Head of caudate nucleus (tissue), 42 donors: ENCODE measurements at places on chromosomes 6 and 20.

DNA sequence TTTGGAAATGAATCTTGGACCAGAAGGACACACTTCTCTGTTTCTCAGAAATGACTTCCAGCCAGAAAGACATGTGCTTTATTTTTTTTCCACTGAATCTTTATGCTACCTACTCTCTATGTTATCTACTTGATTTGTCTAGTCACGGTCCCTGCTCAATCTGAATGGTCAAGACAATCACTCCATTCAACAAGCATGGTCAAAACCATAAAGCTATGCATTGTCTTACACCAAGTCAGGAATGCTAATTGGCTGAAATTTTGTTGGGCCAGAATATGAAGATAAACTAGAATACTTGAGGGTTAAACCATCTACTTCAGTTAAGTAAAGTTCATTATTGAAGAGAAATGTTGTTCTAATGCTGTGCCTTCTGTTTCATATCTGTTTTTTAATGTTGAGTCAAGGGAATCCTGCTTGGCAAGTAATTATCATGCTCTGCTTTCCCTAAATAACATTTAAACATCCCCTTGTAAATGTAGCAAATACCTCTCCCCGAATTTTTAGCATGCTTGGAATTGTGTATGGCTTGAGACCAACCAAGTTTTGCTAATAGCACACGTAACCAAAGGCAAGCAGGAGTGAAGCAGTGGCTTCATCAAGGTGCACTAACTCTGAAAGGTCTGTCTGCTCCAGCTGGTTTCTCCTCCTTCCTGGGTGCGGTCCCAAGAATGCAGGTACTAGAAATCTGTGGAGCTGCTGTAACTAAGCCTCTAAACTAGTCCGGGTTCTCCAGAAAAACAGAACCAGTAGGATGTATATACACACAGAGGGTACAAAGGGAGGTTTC is 190.3 kb upstream of the CDYL start:
- no peak for DNase-seq

- DNase-seq: no peak
Observed at GRCh38 chr20:14036567-14036966, 41.3 kb downstream of the MACROD2 start.

DNA sequence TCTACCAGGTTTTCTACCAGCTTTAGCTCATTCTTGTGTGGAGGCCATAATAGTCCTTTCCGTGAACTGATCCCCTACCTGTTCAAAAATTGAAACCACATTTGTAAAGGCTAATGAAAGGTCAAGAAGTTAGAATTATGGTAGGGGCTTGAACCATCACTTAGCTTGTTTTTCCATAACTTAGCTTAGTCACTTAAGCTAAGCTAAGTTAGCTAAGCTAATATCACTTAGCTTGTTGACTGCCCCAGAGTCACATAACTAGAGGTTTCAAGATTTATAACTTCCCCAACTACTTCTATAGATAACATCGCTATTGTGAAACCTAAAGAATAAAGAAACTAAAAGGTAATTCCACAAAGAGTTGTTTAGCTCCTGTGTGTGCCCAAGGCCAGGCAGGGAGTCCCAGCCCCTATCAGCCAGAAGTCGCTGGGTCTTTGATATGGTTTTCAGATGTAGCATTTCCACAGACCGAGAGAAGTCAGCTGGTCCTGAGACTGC is 131.8 kb downstream of the VEGFA start:
- no peak for DNase-seq

DNA sequence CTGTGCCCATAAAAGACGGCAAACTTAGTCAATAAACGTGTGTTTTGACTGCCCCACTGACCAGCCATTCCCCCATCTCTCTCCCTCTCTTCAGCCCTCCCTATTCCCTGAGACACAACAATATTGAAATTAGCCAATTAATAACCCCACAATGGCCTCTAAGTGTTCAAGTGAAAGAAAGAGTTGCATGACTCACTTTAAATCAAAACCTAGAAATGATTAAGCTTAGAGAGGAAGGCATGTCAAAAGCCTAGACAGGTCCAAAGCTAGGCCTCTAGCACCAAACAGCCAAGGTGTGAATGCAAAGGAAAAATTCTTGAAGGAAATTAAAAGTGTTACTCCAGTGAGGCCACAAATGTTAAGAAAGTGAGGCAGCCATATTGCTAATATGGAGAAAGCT is 261.6 kb upstream of the TBX18 start:
- no peak for DNase-seq

- DNase-seq: no peak
Observed at GRCh38 chr20:9241232-9241692, 172.4 kb downstream of the PLCB4 start.

- no peak for DNase-seq
Observed at GRCh38 chr6:18613319-18613925, 226.3 kb downstream of the RNF144B start.

DNA sequence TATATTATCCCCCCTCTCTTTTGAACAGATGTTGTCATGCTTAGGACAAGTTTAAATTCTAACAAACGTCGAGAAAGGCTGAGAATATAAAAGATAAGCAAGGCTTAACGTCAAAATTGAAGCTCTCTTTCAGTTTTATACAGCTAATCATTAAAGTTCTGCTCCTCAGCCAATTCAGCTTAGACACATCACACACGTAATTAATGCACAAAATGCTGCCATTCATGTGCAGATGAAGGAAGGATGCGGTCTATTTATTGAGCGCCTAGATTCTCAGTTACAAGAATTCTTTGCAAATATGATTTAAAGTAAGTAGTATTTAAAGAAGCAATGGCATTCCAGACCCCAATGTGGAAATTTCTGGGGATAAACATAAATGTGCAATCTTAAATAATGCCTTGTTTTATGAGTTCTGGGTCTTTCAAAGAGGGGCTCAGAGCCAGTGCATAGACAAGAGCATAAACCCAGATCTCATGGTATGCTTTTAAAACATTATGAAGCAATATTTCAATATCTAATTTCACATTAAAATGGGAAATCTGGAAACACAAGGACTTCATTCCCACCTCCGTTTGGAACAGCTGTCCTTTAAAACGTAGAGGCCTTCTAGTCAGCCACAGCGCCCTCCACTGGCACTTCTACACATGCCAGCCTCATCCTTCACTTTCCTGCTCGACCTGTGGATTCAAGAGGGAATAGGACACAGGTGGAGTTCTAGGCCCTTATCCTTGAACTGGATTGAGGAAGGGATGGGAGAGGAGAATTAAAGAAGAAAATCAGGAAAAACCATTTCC is 85.8 kb downstream of the LYRM4 start:
- no peak for DNase-seq

DNA sequence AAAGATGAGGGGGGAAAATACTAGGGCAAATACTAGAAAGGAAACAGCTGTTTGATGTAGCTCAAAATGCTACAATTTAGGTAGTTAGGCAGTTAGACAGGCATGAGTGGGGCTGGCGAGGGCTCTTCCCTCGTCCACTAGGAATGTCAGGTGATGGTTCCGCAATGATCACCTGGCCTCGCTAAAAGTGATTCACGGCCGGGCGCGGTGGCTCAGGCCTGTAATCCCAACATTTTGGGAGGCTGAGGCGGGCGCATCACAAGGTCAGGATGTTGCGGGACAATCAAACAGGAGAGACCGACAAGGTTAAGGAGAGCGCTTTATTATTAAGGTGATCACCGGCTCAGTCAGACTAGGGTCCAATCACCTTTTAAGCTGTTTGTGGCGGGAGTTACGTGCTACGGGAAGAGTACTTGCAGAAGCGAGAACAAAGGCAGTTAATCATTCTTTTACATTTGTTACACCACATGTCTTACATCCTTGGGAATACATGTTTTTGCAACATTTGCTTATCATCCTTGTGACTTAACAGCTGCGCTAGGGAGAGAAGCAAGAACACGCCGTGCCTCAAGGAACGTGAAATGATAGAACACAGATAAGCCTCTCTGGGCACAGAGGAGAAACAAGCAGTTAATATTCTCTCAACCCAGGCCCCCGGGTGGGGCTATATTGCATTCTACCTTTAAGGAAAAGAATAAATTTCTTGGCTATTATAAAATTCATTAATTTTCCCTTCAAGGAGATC is 1025.4 kb downstream of the EYS start:
- no peak for DNase-seq

- no peak for DNase-seq
Observed at GRCh38 chr6:137217801-137218472, 1.2 kb downstream of the IFNGR1 start.

- DNase-seq: no peak
Observed at GRCh38 chr6:30888816-30889495, 4.6 kb downstream of the DDR1 start.

GRCh38 chr6:73739096-73739495 is 43.1 kb downstream of the CD109 start:
- DNase-seq: no peak

- DNase-seq: no peak
Observed at GRCh38 chr6:101429270-101429669, 35.8 kb downstream of the GRIK2 start.

DNA sequence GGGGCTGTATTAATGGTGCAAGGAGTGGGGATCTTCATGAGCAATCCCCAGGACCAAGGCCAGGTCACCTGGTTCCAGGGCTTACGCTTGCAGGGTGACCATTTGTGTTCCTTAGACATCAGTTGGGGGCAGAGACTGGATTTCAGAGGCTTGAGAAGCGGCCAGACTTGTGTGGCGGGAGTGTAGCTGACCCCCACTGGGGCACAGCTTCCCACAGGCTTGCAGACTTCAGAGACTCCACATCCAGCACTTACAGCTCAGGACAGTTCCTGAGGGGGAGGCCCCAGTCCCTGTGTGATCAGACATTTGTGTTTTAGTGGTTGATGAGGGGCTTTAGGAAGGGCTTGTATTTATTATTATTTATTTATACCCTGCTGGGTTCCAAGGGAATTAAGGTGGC is 15.3 kb downstream of the TJAP1 start:
- DNase-seq: no peak

GRCh38 chr20:33664762-33665144 is 2.0 kb upstream of the ACTL10 start:
- no peak for DNase-seq

DNA sequence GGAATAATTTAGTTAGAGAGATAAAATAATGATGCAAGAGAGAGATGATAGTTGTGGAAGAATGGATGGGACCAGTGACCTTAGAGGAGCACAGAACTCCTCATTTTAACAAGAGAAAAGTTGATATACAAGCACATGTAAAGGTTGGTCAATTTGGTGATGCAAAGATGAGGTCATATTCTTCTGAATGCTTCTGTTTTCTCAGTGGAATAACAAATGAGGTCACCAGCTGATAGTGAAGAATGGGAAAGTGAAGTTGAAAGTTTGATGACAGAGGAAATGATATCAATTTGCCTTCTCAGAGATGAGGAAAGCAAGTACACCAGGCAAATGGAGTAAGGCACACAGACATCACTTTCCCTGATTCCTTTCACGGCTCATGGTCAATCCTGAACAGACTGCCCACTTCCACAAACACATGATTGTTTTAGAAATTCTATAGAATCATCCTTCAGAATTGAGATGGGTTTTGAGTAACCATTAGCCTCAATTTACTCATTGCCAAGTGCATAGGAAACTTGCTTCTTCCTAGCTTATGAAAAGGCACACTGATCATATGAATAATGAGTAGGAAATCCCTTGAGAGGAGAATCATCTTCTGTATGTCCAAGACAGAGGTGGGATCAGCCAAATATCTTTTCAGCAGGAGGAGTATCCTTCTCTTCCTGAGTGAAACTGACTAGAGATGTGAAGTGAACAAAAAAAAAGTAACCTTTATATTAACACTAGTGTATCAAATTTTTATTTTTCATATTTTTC is 82.4 kb upstream of the TCF21 start:
- DNase-seq: no peak

DNA sequence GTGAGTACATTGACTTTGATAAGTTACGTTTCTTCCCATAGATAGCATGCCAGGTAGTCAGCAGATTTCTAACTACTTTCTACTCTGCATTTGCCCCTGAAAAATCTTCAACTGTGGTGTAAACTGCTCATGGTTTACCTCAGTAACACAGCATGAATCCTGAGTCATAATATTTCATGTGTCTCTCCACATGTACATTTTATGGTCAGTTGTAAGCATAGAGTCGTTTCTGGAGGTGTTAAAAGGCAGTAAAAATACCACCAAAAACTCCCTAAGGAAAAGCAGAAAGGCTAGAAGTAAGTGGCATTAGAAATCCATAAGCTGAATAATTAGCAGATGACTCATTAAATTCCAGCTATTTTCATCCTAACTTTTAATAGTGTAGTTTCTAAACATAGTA is 4.1 kb upstream of the GPR63 start:
- no peak for DNase-seq

GRCh38 chr20:17369506-17369905 is 142.7 kb downstream of the PCSK2 start:
- DNase-seq: no peak

DNA sequence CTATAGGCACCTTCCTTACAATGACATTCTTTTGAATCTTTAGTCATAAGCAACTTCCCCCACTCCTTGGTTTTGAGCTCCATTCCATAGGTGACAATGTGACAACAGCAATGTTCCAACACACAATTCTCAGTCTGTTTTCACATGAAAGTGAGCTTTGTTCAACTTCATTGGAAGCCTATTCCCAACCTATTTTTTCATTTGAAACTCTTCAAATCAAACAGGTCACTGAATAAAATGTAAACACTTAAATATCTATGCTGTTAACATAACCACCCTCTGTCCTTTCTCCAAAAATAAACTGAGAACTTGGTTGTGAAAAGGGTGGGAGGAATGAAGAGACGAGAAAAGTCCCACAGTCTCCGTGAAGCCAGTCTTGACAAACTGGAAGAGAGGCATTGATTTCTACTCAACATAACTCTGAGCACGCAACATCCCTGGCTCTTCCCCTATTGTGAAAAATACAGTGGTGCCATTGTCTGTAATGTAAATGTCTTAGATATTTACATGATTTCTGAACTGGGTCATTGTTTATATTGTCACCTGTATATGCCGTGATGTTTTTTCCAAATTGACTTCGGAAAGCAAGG is 343.1 kb downstream of the TFAP2A start:
- DNase-seq: no peak

DNA sequence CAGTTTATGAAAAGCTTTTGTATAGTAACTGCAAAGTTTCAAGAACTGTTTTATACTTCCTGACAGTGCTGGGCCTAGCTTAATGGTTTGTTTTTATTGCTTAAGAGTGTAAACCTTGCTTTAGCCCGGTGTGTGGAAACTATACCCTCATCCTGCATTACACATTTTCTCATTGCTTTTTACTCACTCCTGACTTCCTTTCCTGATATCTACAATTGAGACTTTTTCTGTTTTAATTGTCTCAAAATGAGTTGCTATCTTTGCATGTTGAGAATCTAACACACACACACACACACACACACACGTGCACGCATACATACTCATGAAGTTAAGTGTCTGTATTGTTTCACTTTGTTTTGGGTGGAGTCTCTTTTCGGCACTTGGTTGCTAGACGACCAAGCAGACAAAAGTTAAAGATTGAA is 16.7 kb downstream of the BMP2 start:
- no peak for DNase-seq

GRCh38 chr6:104653781-104654180 is 205.9 kb downstream of the HACE1 start:
- no peak for DNase-seq

GRCh38 chr6:7106215-7106751 is 1.5 kb upstream of the RREB1 start:
- no peak for DNase-seq
